ENCODE measurements at places on chromosomes 16 and 17.

GRCh38 chr17:63695889-63696288 is 4.0 kb downstream of the LIMD2 start:
- DNase-seq: no peak

DNA sequence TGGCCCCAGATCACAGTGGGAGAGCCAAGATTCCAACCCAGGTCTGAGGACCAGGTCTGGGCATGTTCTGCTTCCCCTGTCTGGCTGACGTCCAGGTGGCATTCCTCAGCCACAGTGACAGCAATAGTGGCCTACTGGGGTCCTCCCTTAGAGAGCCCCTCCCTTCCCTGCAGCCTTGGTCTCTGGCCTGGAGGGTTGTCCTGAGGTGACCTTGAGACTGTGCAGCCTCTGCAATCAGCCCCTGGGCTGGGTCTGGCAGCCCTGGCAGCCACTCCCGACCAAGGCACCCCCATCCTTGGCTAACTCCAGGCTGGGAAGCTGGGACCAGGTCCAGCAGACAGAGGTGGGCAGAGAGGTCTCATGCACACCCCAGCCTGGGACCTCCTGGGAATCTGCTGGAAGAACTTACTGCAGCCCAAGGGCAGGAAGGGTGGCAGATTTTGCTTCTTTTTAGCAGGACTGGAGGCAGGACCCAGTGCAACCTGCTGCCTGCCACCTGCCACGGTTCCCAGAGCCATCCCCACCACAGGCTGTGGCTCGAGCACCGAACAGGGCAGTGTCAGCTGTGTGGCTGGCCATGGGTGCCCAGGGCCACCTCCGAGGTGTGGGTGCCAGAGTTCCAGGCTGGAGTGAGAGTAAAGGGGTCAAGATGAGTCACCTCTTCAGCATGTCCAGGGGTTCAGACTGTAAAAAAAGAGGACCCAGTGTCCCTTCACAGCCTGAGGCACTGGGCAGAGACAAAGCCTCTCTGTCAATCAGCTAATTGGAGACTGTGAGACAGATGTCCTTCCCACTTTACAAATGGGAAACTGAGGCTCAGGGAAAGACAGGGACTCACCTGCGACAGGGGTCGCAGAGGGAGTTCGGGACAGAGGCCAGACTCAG is 12.6 kb downstream of the GRB7 start:
- no peak for DNase-seq

DNA sequence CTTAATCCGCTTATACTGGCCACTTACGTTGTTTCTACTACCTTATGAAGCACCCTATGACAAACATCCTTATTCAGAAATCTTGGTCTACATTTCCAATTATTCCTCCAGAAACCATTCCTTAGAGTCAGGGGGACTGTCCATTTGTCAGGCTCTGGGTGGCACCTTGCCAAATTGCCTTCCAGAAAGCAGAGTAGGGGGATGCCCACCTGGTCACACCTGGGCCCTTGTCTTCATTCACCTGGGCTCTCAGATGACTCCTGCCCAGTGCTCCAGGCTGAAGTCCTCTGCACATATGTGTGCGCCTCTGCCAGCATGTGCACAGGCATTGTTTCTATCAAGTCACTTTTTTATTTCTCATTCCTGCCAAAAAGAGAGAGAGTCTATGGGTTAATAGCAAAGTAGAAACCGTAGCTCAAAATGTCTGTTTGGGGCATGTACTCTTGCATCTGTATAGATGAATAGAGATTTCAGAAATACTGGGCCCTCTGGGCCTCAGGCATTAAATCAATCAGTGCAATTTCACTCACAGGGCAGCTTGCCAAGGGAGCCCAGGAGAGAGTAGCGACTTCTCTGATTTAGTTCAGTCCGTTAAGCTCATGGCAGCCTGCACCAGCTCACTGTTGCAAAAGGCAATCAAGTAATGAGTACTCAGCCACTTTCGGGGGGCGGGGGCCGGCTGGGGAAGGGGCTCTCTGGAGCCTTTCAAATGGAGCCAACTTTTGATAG is 104.7 kb downstream of the SOCS1 start:
- DNase-seq: no peak

GRCh38 chr17:63356337-63356757 is 89.8 kb downstream of the CYB561 start:
- peak; percentile 86 for DNase-seq

- DNase-seq: no peak
Observed at GRCh38 chr17:753418-753817, 1.4 kb upstream of the GEMIN4 start.

DNA sequence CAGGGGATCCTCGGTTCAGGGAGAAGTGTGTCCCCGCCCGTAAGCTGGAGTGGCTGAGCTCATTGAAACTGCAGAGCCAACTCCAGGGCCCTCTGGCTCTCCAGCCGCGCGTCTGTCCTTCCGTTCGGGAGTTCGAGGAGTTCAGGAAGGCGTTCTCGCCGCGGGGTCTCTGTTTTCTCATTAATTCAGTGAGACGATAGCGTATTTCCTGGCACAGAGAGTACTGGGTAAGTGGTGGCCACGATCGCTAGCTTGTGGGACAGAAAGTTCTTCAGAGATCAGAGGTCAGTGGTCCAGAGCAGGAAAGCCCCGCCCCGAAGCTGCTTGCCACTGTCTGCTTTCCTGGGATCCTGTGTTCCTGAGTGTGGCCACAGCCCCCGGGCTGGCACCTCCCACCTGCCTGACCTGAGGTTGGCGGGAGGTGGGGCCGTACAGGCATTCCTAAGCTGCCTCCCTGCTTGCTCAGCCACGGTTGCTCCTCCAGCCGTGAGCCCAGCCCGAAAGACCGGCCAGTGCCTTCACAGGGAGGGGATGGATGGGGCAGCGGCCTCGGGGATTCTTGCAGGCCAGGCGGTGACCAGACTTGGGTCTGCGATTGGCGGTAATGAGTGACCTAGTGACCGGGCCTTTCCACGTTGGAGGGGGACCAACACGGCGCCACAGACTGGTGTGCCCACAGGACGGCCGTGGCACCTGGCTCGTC is 8.9 kb downstream of the BAIAP2 start:
- DNase-seq: peak; percentile 76

DNA sequence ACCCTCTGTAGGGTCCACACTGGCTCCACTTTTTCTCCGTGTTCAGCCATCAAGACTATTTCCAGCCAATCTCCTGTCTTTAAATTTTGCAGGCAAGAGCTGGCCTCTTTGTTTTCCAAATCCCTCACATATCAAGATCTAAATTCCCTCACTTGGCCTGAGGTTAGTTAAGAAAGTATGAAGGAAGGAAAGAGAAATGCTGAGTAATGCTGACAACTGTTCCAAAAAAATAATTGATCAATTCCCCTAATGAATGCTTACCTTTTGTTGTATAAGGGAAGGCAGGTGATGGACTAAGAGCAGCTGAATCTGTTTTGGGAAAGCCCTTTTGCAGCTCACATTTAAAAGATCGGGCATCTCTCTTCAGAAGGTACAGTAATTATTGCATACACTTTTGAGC is 105.1 kb upstream of the KCNJ16 start:
- no peak for DNase-seq

GRCh38 chr17:65535777-65536572 is 25.5 kb downstream of the AXIN2 start:
- no peak for DNase-seq

DNA sequence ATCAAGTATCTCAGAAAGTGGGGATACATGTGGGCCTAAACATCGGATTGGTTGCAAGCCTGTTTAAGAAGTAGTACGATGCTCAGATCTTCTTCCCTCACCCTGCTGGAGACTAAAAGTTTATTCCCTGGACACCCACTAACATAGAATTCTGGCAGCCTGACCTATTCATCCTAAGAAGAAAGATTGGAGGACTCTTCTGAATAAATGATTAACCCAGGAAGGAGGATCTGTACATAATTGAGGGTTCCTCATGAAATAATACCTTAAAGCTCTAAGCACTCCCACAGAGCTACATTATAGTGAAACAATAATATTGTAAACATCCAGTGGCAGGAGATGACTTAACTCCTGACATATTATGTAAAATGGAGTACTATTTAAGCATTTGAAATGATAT is 111.7 kb downstream of the NLK start:
- no peak for DNase-seq

GRCh38 chr17:82063424-82064415 is 1.9 kb downstream of the DUS1L start:
- no peak for DNase-seq

- no peak for DNase-seq
Observed at GRCh38 chr16:48596326-48596725, 13.7 kb downstream of the N4BP1 start.

DNA sequence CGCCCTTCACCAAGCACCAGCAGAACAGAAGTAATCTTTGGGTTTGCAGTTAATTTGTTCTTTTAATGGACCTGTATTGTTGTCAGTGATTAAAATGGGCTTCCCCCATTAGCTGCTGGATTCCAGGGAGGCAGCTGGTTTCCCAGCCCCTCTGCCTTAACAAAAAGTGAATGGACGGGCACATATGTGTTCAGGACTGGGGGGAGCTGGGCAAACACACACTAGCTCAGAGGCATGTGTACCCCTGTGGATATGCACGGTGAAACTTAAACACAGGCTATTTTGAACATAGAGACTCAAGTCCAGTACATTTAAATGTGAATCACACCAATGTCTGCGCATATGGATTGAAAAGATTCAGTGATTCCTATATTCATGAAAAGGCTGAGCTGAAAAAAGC is 25.5 kb upstream of the TMEM132E start:
- no peak for DNase-seq

DNA sequence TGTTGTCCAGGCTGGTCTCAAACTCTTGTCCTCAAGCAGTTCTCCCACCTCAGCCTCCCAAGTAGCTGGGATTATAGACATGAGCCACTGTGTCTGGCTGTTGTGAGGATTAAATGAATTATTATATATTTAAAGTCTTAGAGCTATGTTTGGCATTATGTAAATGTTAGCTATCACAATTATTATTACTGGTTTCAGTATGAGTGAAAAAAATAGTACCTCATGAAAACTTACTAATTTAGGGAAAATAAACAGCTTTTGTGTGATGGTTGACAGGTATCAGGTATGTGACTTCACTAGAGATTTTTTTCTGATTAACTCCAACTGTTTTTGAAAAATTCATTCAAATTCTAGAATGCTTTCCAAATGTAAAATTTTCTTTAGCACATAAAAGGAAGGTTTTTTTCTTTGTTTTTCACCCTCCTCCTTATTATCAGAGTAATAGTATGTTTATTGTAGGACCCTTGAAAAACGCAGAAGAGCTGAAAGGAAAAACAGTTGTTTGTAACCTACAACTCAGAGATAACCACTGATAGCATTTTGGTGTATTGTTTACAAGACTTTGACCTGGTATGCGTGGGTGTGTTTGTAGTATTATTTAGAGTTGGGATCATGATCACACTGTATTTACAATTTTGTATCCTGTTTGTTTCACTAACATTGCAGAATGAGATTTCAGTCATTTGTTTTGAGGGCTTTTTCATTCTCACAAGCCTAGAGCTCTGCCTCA is 13.2 kb downstream of the NLK start:
- DNase-seq: no peak

DNA sequence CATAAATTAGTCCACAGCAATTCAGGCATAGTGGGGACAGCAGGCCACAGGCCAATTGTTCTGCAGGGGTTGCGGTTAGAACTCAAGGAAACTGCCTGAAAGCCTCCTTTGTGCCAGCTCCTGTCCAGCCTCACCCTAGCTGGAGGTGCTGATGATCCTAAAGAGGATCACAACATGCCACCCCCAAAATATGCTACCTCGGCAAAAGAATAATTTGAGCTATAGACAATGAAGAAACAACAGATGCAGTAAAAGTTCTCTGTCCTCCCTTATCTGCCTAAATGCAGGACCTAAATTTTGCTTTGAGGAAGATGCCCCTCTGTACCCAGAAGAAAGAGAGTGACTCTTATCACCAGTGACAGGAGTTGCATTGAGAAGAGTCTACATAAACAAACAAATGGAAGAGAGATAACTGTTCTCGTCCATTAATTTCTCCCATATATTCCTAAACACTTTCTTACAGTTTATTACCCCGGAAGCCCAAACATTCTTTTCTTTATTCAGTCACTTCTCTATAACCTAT is 14.7 kb downstream of the ALOX15 start:
- no peak for DNase-seq

- no peak for DNase-seq
Observed at GRCh38 chr16:21989133-21989532, 11.8 kb downstream of the PDZD9 start.

GRCh38 chr17:74008196-74008595 is 195.3 kb upstream of the RPL38 start:
- DNase-seq: peak; percentile 2

GRCh38 chr17:17379197-17379991 is 76.2 kb downstream of the NT5M start:
- no peak for DNase-seq

DNA sequence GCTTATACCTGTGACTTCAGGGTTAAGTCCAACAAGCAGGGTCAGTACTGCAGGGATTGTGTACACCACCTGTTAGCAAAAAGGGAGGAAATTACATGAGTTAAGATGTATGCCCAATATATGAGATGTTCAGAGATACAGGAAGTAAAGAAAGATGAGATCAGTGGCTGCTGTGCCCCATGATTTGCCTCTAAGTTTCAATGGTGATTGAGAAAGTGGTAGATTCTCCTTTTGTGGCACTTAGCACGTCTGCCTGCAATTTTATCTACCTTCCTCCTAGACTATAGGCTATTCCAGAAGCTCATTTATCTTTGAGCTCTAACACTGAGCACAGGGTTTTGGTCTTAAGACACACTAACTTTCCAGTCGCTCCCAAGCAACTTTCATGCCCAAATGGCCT is 3.6 kb downstream of the TMEM220 start:
- no peak for DNase-seq

GRCh38 chr16:53558710-53559109 is 55.7 kb upstream of the AKTIP start:
- DNase-seq: no peak
